Effector memory CD4-positive, alpha-beta T cell (primary cell): ENCODE measurements at places on chromosomes 13 and 19.

DNA sequence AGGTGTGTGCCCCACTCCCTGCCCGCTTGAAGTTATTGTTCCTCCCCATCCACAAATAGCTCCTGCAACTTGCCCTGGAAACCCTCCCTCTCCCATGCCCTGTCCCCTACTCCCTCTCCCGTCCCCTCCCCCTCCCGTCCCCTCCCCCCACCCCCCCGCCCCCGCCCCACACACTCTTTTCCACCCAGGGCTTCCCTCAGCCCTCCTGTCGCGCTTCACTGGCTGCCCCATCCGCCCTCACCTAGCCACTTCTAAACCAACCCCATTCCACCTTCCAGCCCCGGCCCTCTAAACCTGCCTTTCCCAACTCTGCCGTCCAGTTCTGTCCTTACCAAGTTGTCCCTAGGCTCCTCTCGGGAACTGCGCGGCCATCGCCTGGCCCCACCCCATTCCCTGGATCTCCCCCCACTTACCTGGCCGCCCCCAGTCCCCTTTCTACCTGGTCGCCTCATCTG lies 993 bp downstream of the RGL3 start:
- no peak for DNase-seq

DNA sequence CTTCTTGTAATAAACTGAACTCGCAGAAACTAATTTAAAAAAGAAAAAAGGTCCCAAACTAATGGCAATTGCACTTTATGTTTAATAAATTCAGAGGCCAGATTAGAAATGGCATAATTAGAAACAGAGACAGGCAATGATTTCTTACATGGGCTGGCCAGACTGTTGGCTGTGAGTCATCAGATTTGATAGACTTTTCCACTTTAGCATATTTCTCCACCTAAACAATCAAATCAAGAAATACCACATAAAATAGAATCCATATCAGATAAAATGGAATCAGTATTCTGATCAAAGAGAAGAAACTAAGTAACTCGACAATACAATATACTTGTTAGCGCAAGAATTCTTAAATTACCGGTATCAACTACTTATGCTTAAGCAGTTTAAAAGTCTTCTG lies 29.0 kb downstream of the EXOSC8 start:
- DNase-seq = no peak

DNA sequence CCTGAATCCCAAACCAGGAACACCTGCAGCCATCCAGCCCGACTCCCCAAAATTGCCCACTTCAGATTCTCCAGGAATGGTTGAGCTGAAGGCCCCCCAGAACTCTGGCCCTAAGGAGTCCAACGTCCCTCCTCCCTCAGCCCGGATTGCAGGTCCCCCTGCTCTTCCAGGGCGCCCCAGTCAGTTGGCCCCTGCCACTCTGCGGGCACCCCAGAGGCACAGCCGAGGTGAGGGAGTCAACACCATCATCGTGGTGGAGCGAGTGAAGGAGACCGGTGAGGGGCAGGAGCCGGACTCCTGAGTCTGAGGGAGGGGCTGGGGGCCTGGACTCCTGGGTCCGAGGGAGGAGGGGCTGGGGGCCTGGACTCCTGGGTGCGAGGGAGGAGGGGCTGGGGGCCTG lies 2.2 kb downstream of the GFY start:
- no peak for DNase-seq

GRCh38 chr13:45103449-45103848 lies 16.9 kb upstream of the GTF2F2 start:
- no peak for DNase-seq

GRCh38 chr19:1901940-1902404 lies 3.2 kb upstream of the ADAT3 start:
- DNase-seq = no peak

GRCh38 chr19:22472180-22472637 lies 50.1 kb upstream of the ZNF98 start:
- DNase-seq = no peak

GRCh38 chr19:28489776-28490175 lies 723.2 kb downstream of the UQCRFS1 start:
- DNase-seq = no peak

- DNase-seq = no peak
Measured at GRCh38 chr13:54633456-54633855, 1604.8 kb downstream of the OLFM4 start.

DNA sequence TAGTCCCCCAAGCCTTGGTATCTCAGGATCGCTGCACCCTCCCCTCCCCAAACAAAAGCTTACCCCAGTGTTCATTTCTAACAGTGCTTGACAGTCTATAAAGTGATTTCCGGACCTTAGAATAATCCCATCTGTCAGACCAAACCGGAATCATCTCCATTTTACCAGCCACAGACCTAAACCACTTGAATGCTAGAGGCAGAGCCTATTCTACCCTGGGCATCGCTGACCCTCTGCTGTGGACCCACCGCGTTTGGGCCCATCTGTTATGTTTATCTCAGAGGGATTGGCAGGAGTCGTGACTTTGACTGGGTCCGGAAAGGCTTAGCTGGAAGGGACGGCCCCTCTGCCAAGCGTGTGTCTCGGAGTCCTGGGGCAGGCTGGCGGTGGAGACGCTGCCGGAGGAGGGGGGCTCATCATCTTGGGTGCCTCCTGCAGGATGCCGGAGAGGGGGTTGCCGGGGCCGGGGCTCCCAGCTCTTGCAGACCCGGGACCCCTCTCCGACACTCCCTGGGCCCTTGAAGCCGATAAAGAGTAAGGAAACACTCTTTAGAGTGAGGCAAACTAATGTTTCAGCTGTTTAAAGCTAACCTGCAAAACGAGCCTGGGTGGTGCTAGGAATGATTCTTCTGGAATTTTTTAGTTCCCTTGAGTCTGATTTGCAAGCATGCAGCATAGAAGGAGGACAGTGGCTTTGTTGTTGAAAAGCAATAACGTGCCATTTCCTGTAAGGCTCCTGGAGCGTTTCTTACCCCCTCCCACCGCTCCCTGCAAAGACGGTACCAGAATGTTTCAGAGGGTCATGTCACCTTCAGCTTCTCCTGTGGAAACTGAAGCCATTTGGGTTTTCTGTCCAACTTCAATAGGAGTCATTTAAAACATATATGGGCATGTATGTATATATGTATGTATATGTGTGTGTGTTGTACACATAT lies 1.3 kb downstream of the SLC25A42 start:
- DNase-seq = no peak

- no peak for DNase-seq
Measured at GRCh38 chr19:29378126-29378525, 147.7 kb upstream of the VSTM2B start.

- no peak for DNase-seq
Measured at GRCh38 chr13:79621902-79622301, 140.9 kb downstream of the NDFIP2 start.

DNA sequence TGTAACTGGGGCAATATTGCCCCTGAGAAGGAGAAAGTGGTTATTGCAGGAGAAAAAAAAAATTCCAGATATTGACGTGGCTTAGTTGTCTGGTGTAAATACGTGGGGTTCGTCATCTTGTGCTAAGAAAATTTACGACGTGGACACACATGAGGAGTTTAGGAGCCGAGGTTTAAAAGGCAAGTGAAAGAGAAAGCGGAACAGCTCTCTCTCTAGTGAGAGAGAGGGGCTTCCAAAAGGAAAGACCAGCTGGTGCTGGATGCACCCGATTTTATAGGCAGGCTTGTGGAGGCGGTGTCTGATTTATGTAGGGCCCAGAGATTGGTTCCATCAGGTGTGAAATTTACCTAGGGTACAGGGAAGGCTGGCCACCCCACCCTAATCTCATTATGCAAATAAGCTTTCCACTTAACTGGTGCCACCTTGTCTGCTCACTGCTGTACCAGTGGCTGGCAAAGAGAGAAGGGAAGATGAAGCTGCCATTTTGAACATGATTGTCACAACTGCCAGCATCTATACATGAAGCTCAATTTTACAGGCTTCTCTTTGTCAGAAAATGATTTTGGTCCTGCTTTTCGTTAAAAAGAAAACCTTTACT lies 845.1 kb downstream of the DACH1 start:
- no peak for DNase-seq

GRCh38 chr19:10288662-10289166 lies 1.0 kb upstream of the ICAM5 start:
- DNase-seq = no peak

DNA sequence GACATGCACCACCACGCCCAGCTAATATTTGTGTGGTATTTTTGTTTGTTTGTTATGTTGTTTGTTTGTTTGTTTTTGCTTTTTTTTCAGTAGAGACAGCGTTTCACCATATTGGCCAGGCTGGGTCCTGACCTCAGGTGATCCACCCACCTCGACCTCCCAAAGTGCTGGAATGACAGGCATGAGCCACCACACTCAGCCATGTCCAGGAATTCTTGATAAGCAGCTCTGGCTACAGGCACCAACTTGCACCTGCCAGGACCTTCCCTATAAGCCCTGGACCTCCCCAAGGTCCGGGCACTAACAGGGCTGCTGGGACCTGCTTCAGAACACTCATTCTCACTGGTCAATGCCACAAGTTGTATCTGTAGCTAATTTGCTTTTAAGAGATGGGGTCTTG lies 48.7 kb downstream of the TINCR start:
- DNase-seq = no peak

DNA sequence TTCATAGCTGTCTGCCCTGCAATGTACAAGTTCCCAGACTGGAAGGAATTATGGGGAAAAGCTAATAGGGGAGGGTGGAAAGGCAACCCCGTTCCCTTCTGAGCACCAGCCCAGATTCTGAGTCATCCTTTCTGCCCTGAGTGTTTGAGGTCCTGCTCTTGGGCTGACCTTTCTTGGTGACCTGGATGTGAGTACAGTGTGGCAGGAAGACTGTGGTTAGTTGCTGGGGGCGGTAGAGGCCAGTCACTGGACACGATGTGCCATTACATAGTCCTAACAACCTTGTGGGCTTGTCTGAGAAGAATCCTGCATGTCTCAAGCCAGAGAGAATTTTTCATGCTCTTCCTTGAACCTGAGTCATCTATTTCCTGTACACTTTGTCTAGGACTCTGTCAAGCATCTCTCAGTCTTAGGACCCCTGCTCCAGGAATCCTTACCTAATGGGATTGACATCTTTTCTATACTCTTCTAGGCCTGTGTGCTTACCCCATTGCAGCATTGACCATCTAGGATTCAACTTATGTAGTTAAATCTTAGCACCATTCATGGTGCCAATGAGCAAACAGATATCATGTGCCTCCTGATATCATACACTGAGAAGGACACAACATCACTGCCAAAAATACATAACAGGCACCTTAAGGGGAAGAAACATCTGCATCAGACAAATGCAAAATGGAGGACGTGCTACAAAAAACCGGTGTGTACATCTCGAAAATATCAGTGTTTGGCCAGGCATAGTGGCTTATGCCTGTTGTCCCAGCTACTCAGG lies 8.1 kb upstream of the ANGPTL4 start:
- DNase-seq = no peak

GRCh38 chr13:110225003-110225402 lies 82.0 kb downstream of the COL4A1 start:
- DNase-seq = no peak

GRCh38 chr13:72686766-72687165 lies 40.7 kb downstream of the MZT1 start:
- DNase-seq = no peak

DNA sequence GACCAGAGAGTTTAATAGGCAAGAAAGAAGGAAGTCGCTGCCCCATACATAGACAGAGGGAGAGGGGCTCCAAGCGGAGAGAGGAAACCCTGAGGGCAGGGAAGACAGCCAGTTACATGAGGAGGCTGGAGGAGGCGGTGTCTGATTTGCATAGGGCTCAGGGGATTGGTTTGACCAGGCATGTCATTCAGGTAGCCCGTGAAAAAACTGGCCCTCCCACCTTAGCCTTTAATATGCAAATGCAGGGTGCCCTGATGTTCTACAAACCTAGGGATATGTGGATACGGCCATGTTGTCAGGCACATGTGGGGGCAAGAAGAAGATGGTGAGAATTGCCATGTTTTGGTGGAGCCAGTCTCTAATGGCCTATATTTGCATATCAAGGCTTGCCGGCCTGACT lies 1461.6 kb downstream of the PCDH9 start:
- DNase-seq = no peak

DNA sequence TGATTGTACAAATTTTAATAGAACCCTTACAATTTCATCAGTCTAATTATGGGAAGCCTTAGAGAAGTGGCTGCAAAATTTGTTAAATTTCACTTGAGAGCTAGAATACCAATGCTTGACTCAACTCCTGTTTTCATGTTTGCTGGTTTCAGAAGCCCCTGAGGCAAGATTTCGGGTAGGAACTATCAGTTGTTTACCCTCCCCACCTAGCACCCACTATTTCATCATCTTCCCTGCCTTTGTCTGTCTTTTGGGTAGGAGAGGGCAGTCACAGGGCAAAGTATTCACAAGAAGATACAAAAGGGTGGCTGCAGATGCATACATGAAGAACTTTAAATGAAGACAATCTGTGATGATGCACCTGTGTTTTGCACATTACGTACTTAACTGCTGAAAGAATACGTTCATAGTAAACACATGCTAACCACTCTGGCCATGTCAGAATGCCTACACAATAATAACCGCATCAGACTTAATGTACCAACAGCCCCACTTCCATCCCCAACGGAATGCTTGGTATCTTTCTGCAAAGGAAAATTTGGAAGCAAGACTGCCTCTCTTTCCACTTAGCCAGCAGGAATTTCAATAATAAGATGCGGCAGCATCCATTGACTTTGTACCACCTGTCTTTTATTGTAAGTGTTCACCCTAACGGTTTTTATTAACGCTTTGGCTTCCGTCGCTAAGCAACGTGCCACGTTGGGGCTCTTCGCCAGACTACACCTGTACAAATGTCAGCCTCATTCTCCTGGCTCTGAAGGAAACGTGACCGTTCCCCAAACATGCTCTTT lies 30.4 kb downstream of the TPT1 start:
- DNase-seq = no peak
